Esophagus (tissue), 2 donors: ENCODE measurements at places on chromosomes 1 and 21. TPM values are rescaled to one million over a fixed set of nuclear protein-coding genes. Genes with fewer than 3 reads are reported as not detected.

The S100A7 gene
- polyA plus RNA-seq = 115 TPM

The PKP1 gene
- polyA plus RNA-seq = 124 TPM

The PTPRU gene
- polyA plus RNA-seq = 3.7 TPM

The ELF3 gene
- polyA plus RNA-seq = 440 TPM

The INSRR gene
- polyA plus RNA-seq = not detected

The CD48 gene
- polyA plus RNA-seq = 4.6 TPM

The TLR5 gene
- polyA plus RNA-seq = 3.5 TPM

The PLPPR4 gene
- polyA plus RNA-seq = 0.45 TPM

The RIMKLA gene
- 0.06 TPM for polyA plus RNA-seq

The TMEM51 gene
- polyA plus RNA-seq = 15.4 TPM

The CITED4 gene
- 21.8 TPM for polyA plus RNA-seq

The LYPD8 gene
- polyA plus RNA-seq = not detected

The TMPRSS3 gene
- 0.06 TPM for polyA plus RNA-seq

The DMRTA2 gene
- polyA plus RNA-seq = 0.98 TPM

The TBCE gene
- 14.4 TPM for polyA plus RNA-seq

The NBPF4 gene
- polyA plus RNA-seq = 0.02 TPM

The UBL4B gene
- not detected for polyA plus RNA-seq

The ACTN2 gene
- 0.75 TPM for polyA plus RNA-seq

The TUFT1 gene
- 28.6 TPM for polyA plus RNA-seq

The TBX15 gene
- polyA plus RNA-seq = 0.02 TPM

The COL8A2 gene
- 2.9 TPM for polyA plus RNA-seq

The FNBP1L gene
- 7.9 TPM for polyA plus RNA-seq

The AMPD1 gene
- 0.18 TPM for polyA plus RNA-seq

The SPOCD1 gene
- 0.08 TPM for polyA plus RNA-seq

The PUSL1 gene
- 24.8 TPM for polyA plus RNA-seq

The RAD54L gene
- 6.1 TPM for polyA plus RNA-seq

The TBX19 gene
- 1.2 TPM for polyA plus RNA-seq

The LAMC2 gene
- 4.3 TPM for polyA plus RNA-seq

The SAMSN1 gene
- polyA plus RNA-seq = 0.83 TPM

The KRTAP7-1 gene
- polyA plus RNA-seq = not detected

The OR10J5 gene
- not detected for polyA plus RNA-seq

The ACTA1 gene
- polyA plus RNA-seq = 1.8 TPM

The PM20D1 gene
- not detected for polyA plus RNA-seq

The TEX35 gene
- 0.39 TPM for polyA plus RNA-seq

The ADGRL2 gene
- polyA plus RNA-seq = 26.0 TPM
